ENCODE measurements at places on chromosomes 12 and 14. TPM values are rescaled to one million over a fixed set of nuclear protein-coding genes. Genes with fewer than 3 reads are reported as not detected.

The ERG28 gene
- 13.7 TPM for total RNA-seq

The CLEC7A gene
- 0.67 TPM for total RNA-seq

The CHMP4A gene
- 102 TPM for total RNA-seq

DNA sequence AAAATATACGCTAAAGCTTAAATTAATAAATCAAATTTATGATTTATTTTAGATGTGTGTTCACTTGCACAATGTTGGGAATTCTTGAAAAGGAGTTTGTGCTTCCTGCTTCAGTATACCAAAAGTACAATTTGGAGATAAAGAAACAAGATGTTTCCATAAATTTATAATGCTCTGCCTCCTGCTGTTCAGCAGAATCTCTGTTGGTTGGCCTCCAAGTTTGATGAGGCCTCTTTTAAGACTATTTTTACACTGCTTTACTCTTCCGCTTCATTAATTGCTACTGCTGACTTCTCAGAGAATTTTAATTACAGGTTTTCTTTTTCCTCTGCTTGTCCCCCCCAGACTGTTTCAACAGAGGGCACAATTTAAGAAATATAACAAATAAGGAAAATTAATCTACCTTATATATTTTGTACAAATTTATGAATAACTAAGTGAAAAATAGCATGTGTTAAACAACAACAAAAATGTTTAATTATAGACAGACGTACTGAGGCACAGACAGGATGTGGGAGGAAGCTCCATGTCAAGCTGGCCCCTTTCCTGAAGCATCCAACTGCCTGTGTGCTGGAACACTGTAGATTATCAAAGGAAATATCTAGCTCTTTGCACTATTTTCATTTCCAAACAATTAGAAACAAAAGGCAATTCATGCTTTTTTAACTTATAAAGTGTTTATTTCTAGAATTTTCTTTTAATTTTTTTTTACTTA lies 83.9 kb downstream of the PIK3C2G start:
- H3K4me3 ChIP-seq = no peak overlapping the region
- H3K4me1 ChIP-seq = no peaks in the 10 kb centered on the region
- DNase-seq = no peak

DNA sequence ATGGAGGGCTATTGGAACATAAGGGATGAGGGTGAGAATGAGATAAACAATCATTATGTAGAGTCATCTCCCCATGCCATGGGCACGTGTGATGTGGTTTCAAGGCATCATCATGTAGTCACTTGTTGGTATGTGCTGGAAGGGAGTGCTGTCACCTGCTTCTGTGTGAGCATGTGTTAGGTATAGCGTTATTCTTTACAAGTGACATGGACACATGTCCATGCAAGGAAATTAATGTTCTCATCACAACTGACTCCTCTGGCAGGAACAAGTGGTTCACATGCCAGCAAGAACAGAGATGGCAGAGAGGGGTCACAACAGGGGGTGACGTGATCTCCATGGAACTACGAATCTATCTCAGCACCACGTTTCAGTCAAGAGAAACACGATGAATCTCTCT lies 815.8 kb downstream of the BCL11B start:
- H3K27me3 ChIP-seq = no peaks in the 10 kb centered on the region
- no peaks in the 10 kb centered on the region for H3K4me1 ChIP-seq
- H3K4me3 ChIP-seq = no peak overlapping the region
- no peak for DNase-seq
- no peak overlapping the region for H3K27ac ChIP-seq

GRCh38 chr14:98018628-98019027 lies 1221.4 kb downstream of the VRK1 start:
- H3K27me3 ChIP-seq = no peaks in the 10 kb centered on the region
- no peak overlapping the region for H3K4me3 ChIP-seq
- no peaks in the 10 kb centered on the region for H3K4me1 ChIP-seq
- H3K36me3 ChIP-seq = no peaks in the 10 kb centered on the region

DNA sequence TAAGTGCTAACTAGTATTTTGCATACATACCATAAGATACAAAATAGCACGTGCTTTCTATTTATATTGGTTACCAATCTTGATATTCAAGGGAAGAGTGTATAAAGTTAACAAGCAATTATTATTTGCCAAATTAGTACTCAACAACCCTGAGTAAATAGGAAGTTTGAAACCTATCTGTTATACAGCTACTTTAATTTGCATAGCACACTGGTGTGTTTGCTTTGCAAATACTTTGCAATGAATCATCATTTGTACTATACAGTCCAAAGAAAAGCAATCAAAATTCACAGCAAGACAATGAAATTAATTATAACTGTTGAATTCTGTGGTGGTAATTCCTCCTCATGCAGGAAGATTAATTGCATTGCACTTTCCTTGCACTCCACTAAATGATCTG lies 469.1 kb downstream of the PRKD1 start:
- no peaks in the 10 kb centered on the region for H3K4me1 ChIP-seq
- H3K27me3 ChIP-seq = no peaks in the 10 kb centered on the region
- DNase-seq = no peak
- no peaks in the 10 kb centered on the region for H3K36me3 ChIP-seq

GRCh38 chr14:65846196-65846868 lies 433.8 kb downstream of the FUT8 start:
- peak; percentile 13 for DNase-seq
- H3K4me1 ChIP-seq = peaks cover 11% of the 10 kb centered on the region
- peak overlapping the region; percentile 1 for H3K27ac ChIP-seq
- peaks cover 4% of the 10 kb centered on the region for H3K27me3 ChIP-seq

- peak; percentile 74 for DNase-seq
- peak overlapping the region; percentile 96 for H3K27ac ChIP-seq
- no peaks in the 10 kb centered on the region for H3K27me3 ChIP-seq
- peaks cover 23% of the 10 kb centered on the region for H3K4me1 ChIP-seq
Observed at GRCh38 chr12:92928421-92928961, 604 bp downstream of the EEA1 start.

Data from B cell (primary cell).